Activated CD4-positive, CD25-positive, alpha-beta regulatory T cell (primary cell): ENCODE measurements at places on chromosomes 12 and 14.

DNA sequence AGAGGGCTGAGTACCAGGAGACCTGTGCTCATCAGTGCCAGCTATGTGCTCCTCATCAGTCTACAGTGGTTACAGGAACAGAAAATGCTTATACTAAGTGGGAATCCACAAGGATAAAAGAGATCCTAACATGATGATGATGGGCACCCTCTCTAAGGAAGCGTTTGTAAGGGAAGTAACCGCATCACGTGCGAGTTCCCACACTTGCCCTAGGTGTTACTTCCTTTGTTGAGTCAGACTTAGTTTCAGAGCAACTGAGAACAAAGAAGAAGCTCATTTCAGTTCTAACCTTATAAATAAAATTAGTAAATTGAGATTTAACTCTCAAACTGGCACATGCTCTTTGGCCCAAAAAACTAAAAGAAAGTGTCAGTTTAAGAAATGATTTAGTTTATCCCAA is 956.4 kb upstream of the TMEM132C start:
- DNase-seq: no peak

DNA sequence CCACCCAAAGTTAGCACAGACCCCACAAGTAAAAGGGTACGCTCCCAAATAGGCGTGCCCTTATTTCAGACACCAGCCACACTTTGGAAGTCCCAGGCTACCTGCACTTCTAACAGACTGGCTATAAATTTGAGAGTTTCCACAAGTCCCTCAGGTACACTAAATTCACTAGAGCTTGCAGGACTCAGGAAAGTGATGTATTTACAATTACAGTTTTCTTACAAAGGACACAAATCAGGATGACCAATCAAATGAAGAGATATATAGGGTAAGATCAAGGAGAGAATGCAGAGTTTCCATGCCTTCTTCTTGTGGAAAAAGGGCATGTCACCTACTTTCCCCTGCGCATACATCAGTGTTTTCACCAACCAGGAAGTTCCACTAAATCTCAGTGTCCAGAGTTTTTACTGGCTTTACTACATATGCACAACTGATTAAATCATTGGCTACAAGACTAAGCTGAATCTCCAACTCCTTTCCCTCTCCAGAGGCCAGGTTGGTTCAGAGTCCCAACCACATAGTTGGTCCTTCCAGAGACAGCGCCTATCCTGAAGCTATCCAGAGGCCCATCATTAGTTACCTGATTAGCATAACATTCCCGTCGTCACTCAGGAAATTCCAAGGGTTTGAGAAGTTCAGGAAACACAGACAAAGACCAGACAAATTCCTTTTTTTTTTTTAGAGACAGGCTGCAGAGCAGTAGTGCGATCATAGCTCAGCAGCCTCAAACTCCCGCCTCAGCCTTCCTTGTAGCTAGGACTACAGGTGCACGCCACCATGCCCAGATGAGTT is 84.2 kb downstream of the DENND5B start:
- no peak for DNase-seq

DNA sequence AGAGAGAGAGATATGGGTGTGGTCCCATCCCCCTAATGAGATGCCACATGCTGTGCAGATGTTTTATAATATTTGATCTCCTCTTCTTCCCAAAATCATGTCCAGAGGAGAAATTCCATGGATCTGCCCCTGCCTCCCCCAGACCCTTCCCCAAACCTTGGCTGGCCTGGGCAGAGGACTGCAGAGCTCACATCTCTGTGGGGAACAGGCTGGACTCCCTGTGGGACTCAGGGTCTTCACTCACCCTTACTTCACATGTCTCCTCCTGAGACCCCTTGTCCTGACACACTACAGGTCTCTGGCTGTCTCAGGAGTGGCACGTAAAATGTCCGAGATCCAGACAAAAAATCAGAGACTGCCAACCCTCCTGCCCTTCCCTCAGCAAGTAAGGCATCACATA is 76.0 kb upstream of the CAPRIN2 start:
- DNase-seq: no peak

DNA sequence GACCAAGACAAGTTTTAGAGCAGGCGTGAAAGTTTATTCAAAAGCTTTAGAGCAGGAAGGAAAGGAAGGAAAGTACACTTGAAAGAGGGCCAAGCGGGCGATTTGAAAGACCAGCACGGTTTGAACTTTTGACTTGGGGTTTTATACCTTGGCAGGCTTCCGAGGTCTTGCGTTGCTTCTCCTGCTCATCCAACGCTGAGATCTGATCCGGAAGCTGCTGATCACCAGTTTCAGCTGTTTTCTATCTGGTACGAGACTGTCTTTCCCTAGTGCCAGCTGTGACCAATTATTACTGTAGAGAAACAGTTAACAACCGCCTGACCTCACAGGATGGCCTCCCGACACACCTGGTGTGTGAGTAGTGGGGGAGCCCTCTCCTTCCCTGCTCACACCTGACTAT is 20.6 kb upstream of the SNRPF start:
- no peak for DNase-seq

DNA sequence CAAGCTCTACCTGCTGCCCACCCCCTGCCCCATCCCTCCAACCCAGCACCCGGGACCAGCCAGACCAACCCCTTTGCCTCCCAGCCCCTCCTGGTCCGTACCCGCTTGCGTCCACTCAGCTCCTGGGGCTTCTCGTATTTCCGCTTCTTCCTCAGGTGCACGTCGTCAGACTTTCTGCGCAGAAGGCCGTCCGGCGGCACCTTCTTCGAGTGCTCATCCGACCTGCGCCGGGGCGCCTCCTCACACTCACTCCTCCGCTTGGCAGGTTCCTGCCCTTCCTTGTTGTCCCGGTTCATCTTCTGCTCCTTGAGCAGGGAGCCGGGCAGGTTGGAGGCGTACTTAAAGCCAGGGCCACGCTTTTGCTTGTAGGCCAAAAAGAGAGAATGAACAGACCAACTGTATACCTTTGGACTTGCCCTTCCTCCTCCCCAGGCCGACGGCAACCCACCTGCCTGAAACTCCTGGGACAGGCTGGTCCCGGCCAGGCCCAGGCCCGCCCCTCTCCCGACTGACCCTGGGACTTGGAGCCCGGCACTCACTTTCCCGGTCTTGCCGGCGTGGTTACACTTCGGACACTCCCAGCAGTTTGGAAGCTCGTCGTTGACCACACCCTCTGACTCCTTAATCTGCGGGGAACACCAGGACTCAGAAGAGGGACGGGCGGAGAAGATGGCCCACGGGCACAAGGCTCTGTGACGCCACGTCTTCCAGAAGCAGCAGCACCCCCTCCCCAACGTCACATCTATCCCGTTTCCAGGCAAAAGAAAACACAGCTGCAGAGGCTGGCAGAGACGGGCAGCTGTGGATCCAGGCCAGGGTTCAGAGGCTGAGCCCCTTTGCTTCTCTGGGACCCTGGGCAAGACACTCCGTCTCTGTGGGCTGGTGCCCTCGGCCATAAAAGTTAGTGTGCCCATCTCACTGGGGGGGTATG is 44.3 kb downstream of the RNF34 start:
- no peak for DNase-seq
